ENCODE measurements at places on chromosomes 6 and 20. TPM values are rescaled to one million over a fixed set of nuclear protein-coding genes. Genes with fewer than 3 reads are reported as not detected.

HTR1E gene
- not detected for total RNA-seq

GRCh38 chr6:79506251-79506650 lies 31.0 kb downstream of the LCA5 start:
- no peak for DNase-seq
- no peak overlapping the region for H3K27ac ChIP-seq
- no peaks in the 10 kb centered on the region for H3K36me3 ChIP-seq
- no peaks in the 10 kb centered on the region for H3K27me3 ChIP-seq

GRCh38 chr6:159108426-159108985 lies 60.7 kb upstream of the FNDC1 start:
- H3K4me3 ChIP-seq: peak overlapping the region; percentile 77
- H3K4me1 ChIP-seq: peaks cover 67% of the 10 kb centered on the region
- H3K27ac ChIP-seq: peak overlapping the region; percentile 77
- H3K36me3 ChIP-seq: no peaks in the 10 kb centered on the region
- no peaks in the 10 kb centered on the region for H3K27me3 ChIP-seq
- DNase-seq: no peak

DNA sequence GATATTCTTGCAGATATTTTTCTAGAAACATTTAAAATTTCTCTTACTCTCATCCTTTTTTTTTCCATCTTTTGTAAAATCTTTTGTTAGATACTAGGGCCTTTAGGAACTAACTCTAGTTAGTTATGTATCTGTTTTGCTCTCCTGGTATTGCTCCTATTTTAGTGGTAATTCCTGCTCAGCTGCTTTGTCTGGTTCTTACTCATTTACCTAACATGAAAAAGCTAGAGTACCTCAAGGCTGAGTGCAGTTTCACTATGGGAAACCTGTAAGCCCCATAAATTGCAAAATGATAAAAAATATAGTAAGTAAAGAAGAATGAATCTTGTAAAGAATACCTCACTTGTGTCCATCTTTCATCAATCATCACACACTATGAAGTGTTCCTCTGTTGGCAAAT lies 1602.0 kb downstream of the GRIK2 start:
- H3K27me3 ChIP-seq: no peaks in the 10 kb centered on the region
- no peaks in the 10 kb centered on the region for H3K36me3 ChIP-seq
- no peak for DNase-seq
- H3K4me3 ChIP-seq: no peak overlapping the region
